RPMI7951 (cell line): ENCODE measurements at places on chromosomes 6 and 20. TPM values are rescaled to one million over a fixed set of nuclear protein-coding genes. Genes with fewer than 3 reads are reported as not detected.

The SOX12 gene
- 3.1 and 6.1 TPM in 2 replicates for total RNA-seq

The C2 gene
- not detected in 2 replicates for total RNA-seq

The CALHM5 gene
- total RNA-seq: 4.1 and 4.7 TPM in 2 replicates

The ATP6V1G2 gene
- 2.3 and 2.6 TPM in 2 replicates for total RNA-seq

The FRS3 gene
- total RNA-seq: 1.2 and 2.3 TPM in 2 replicates

The TAGAP gene
- not detected in 2 replicates for total RNA-seq

The TSPO2 gene
- not detected in 2 replicates for total RNA-seq

The HUS1B gene
- 0.36 and 0.98 TPM in 2 replicates for total RNA-seq

The C6orf132 gene
- not detected in 2 replicates for total RNA-seq
